ENCODE measurements at places on chromosomes 13 and 19.

- peak; percentile 51 for DNase-seq
Observed at GRCh38 chr13:72255908-72256307, 388.9 kb upstream of the DACH1 start.

GRCh38 chr13:103213152-103213551 is 146.9 kb upstream of the SLC10A2 start:
- DNase-seq, result no peak

DNA sequence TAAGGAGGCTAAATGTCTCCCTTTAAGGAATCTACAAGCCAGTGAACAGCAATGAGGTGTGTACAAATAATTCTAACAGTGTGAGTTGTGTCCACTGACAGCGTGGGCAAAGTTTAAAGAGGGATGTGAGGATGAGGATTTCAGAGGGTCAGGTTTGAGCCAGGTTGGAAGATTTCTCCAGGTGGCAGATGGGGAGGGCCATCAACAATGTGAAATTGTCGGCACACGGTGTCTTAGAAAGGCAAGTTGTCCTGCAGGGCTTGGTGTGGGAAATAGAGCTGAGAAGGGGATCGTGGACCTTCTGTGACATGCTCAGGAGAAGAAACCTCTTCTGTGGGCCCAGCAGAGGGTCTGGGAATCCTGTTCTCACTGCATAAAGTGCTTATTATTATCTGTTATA is 52.1 kb downstream of the ATP8A2 start:
- DNase-seq, result no peak

GRCh38 chr19:45767881-45768654 is 984 bp downstream of the SIX5 start:
- DNase-seq, result peak; percentile 57

DNA sequence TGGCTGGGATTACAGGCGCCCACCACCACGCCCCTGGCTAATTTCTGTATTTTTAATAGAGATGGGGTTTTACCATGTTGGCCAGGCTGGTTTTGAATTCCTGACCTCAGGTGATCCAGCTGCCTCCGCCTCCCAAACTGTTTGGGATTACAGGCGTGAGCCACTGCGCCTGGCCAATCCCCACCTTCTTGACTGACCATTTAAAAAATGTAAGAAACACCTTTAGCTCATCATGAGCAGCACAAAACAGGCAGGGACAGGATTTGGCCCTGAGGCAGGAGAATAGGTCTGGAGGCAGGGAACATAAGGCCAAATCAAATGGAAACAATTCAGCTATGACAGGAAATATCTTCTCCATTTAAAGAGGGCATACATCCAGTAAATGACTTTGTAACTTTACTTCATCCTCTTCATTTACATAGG is 1.4 kb upstream of the MPV17L2 start:
- DNase-seq, result no peak

- peak; percentile 100 for DNase-seq
Observed at GRCh38 chr13:30847650-30848307, 58.3 kb upstream of the MEDAG start.

DNA sequence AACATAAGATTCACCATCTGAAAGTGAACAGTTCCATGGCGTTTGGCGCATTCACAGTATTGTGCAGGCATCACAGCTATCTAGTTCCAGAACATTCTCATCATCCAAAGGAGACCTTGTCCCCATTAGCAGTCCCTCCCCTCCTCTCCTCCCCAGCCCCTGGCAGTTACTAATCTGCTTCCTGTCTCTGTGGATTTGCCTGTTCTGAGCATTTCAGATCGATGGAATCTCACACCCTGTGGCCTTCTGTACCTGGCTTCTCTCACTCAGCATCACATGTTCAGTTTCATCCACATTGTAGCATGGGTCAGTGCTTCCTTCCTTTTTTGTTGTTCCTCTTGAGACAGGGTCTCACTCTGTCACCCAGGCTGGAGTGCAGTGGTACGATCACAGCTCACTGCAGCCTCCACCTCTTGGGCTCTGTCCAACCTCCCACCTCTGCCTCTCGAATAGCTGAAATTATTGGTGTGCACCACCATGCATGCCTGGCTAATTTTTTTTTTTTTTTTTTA is 34.6 kb downstream of the CRTC1 start:
- no peak for DNase-seq

- DNase-seq, result no peak
Observed at GRCh38 chr13:42123600-42123999, 75.2 kb downstream of the DGKH start.

DNA sequence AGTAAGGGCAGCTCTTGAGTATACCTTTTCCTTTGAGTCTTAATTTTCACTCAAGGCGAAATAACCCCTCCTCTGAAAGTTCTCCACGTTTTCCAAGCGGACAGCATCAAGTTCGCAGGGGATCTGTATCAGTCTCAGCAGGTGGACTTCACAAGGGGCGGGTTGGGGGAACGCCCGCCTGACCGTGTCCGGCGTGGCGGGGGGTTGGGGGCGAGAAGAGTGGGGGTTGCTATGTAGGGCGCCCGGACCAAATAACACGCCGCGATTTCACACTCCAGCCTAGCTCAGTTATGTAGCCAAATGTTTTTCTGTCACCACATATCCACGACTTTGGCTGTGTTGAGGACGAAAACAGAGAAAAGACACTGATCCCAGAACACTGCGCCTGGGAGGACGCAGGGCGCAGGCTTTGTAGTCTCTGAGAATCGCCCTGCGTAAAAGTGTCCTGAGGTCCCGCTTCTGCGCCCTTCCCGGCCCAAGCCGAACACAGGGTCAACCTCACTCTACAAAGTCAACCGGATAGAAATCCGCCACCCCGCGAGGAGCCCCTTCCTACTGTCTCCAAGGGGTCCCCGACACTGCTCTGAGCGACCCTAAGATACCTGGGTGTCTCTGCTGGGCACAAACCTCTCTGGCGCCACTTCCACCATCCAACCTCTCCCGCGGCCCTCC is 524 bp downstream of the RUBCNL start:
- no peak for DNase-seq

DNA sequence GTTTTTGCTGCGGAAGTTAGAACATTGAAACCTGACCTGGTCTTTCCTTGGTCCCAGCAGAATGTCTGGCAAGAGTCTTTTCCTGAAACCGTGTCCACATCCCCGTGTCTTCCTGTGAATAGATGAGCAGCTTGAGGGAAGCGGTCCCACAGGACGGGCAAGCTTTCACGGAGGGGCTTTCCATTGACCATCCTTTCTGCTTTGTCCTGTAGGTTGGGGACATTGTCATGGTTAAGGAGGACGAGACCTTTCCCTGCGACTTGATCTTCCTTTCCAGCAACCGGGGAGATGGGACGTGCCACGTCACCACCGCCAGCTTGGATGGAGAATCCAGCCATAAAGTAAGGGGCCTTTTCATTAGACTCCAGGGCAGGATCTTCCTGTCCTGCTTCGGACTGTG is 126.0 kb downstream of the ATP11A start:
- no peak for DNase-seq

DNA sequence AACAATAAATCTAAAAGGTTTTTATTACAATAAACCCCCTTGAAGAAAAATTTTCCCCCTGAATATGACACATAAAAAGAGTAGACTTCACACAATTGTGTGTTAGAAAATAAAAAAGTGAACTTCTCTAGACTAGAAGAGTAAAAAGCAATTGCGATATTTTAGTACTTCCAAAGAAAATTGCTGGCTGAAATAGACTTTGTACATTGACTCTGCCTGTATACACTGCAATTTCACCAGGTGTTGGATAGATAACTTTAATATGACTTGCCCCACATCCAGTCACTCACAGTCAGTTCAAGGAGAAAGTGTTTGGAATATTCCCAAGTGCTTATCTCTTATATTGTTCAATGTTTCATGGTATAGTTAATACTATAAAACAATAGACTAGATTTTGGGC is 1780.1 kb upstream of the PCDH20 start:
- no peak for DNase-seq

GRCh38 chr19:55005684-55006488 is 32.2 kb downstream of the GP6 start:
- no peak for DNase-seq

GRCh38 chr13:73967397-73968165 is 166.6 kb downstream of the KLF12 start:
- no peak for DNase-seq

GRCh38 chr19:39172700-39173501 is 23.9 kb upstream of the NCCRP1 start:
- no peak for DNase-seq

DNA sequence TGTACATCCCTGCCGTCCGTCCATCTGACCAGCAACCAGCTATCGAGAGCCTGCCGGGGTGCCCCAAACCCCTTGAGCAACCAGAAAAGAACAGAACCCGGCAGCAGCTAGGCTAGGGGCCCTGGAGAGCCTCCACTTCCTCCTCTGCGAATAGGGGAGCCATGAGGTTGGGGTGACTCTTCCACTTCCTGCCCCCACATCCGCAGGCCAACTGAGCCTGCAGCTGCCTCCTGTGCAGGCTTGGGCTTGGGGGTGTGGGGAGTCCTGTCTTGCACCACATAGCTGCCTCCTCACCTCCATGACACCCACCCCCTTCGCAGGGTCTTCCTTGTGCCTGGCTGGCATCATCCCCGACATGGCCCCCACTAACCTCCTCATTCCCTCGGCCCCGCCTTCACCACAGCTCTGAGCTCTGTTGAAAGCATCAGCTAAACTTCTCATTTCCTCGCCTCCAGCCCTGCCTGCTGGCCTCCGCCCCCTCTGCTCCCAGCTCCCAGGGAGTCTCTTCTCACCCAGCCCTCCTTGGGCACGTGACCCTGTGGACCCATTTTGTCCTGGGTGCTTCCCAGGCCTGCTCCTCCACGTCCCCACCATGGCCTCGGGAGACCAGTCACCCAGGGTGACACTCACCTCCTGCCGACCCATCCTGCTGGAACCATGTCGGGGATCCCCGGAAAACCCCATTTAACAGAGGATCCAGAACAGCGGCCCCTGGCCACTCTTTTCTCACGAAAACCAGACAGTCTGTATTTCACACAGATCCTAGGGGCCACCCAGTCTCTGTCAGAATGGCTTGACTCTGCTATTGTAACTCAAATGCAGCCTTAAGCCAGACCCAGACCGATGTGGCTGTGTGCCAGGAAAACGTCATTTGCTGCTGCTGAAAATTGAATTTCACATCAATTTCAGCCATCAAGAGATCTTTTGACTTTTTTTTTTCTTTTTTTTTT is 50.4 kb downstream of the MYO9B start:
- peak; percentile 38 for DNase-seq

GRCh38 chr19:14150041-14150769 is 13.8 kb upstream of the ASF1B start:
- no peak for DNase-seq

DNA sequence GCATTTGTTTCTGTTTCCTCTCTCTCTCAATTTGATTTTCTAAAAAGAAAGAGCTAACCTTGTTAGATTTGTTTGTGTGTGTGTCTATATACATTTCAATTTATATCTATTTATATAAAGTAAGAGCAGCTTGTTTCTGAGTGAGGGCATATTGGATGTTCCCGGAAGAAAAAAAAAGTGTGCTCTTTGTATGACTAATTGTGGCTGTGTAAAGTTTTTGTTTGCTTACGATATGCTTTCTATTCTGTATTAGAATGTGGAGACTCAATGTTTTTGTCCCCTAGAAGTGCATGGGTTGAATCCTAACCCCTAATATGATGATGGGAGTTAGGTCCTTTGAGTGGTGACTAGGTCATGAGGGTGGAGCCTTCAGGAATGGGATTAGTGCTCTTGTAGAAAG is 66.6 kb upstream of the C1QTNF9B start:
- no peak for DNase-seq

DNA sequence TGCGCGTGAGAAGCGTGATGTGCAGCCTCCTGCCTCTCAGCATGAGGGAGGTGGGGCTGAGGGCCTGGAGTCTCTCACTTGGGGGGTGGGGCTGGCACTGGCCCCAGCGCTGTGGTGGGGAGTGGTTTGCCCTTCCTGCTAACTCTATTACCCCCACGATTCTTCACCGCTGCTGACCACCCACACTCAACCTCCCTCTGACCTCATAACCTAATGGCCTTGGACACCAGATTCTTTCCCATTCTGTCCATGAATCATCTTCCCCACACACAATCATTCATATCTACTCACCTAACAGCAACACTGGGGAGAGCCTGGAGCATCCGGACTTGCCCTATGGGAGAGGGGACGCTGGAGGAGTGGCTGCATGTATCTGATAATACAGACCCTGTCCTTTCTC is 8.7 kb downstream of the CD177 start:
- peak; percentile 42 for DNase-seq

DNA sequence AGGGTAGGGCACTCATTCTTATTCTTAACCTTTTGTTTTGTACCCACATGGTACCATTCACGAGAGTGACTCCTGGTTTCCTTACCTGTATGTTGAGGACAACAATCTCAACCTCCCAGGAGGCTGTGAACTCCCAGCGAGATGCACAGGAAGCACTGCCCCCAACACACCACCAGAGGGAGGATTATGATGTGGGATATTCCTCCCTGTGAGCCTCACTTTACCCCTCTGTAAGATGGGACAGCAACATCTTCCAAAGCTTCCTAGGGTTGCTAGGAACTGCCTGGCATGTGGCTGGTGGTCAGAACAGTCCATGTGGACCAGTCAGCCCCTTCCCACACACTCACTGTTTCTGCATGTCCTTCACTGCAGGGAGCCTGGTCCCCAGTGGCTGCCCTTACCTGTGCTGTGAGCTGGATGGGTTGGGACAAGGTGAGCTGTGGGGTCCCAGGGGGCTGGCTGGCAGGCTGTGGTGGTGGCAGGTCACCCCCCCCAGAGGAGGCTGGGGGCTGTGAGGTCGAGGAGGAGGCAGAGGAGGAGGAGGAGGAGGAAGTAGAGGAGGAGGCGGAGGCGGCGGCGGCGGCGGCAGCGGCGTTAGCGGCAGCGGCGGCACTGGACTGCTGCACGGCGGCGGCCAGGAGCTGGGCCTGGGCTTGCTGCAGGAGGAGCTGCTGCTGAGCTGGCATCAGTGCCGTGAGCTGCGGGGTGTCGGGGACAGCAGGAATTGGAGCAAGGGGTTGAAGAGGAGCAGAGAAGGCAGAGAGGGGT is 15.8 kb downstream of the POU2F2 start:
- DNase-seq, result no peak

GRCh38 chr13:110540871-110541525 is 20.5 kb downstream of the RAB20 start:
- no peak for DNase-seq

- DNase-seq, result no peak
Observed at GRCh38 chr19:18771328-18772242, 19.5 kb downstream of the COMP start.

GRCh38 chr13:78602561-78603239 is 652 bp downstream of the POU4F1 start:
- DNase-seq, result no peak
